ENCODE measurements at places on chromosomes 1 and 21.

DNA sequence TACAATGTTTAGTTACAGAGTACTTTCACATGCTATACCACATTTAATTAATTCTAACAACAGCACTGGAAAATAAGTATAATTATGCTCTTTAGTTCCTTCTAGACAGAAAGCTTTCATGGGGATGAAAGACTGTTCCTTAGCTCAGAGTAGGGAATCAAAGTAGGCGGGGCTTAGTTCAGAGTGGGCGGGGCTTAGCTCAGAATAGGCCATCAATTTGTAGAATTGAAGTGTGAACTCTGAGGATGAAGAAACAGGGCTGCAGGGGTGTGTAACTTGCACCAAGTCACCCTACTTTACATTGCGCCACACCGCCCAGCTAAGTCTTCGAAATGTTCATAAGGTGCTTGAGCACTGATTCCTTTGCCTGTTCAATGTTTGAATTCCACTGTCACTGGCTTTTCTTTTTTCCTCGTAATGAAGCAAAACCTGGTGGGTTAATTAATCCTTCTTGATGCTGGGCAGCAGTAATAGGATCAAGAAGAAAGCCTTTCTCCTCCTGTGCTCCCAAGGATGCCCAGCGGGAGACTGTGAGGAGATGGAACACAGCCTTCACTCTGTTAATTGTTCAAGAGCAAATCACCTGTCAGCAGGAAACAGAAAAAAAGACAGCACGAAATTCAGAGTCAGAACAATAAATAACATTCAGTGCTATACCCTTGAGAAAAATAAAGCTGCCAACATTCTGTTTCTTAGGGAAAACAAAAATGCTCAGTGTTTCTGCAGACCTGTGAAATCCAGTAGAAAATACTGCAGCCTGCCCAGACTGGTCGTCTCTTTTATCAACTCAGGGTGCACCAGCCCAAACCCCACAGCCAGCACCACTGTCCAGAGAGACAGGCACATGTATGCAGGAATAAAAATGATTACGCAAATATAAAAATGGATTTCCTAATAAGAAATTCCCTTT, 66.5 kb upstream of the CAMK1G start:
- DNase-seq, result no peak

GRCh38 chr1:193366764-193367507, 180.5 kb upstream of the B3GALT2 start:
- DNase-seq, result no peak

DNA sequence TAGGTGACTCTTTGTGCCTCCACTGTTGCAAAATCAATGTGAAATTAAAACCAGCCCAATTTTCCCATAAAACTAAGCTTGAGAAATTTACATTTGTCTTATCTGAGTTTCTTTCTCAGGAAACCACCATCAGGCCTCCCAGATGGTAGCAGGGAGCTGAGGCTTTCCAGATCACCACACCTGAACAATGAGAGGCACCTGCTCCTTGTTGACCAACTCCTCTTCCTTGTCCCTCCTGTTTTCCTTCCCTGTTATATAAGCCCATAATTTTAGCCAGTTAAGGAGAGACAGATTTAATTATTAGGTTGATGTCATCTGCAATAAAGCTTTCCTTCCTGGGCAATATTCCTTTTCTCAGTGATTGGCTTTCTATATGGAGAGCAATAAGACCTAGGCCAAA, 32.0 kb upstream of the C1orf185 start:
- DNase-seq, result no peak

DNA sequence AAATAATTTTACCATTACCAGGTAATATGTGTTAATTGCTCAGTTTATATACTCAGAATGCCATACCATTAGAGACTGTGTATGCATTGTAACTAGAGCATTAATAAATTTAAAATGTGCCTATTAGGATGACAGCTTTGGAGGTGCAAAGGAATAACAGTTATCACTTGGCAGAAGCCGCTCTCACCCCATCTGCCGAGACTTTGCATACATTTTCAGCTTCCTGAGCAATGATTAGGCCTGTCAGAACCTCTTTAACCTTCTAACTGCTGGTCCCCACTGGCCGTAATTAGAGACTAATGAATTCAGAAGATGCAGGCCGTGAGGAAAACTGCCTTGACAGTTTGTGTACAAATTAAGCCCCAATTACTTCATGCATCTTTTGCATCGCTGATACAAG, 158.0 kb upstream of the PROX1 start:
- no peak for DNase-seq

DNA sequence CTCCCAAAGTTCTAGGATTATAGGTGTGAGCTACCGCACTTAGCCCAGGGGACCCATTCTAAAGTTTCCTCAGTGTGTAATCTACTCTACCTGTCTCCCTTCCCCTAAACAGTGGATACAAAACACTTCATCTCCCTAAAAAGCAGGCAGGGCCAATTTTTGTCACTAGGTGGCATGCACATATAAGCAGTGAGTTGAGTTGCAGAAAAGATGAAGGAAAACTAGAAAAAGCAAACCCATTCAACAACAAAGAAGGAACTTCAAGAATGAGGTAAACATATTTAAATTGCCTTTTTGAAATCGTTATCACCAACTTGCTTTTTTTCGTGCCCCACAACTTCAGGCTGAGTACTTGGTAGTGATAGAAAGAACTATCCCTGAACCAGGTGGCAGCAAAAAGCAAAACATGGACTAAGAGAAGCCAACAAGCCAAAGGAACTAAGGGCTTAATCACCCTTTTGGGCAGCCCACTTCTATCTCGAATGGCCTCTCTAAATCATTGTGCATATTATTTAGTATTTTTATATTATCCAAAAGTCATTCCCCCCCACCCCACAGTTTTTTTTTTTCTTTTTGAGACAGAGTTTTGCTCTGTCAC, 19.7 kb upstream of the ALDH9A1 start:
- DNase-seq, result peak; percentile 16

GRCh38 chr1:51726544-51727225, 109.8 kb downstream of the OSBPL9 start:
- no peak for DNase-seq

- no peak for DNase-seq
Measured at GRCh38 chr1:239858057-239858456, 233.6 kb upstream of the FMN2 start.

DNA sequence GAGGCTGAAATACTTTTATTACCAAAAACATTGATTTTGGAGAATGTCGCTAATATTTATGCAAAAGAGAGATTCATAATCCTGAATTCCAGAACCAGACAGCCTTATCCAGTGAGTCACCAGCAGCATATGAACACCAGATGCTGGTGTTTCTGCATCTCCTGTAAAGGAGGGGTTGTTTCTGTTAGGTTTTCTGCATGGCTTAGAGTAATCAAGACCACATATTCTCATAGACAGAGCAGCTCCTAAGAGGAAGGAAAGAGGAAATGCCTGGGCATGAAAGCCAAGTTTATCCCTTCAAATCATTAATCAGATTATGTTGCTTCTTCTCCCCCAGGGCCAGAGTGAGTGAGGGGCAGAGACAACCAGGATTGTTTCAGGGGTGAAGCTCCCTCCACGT, 86.2 kb downstream of the NGF start:
- DNase-seq, result no peak

DNA sequence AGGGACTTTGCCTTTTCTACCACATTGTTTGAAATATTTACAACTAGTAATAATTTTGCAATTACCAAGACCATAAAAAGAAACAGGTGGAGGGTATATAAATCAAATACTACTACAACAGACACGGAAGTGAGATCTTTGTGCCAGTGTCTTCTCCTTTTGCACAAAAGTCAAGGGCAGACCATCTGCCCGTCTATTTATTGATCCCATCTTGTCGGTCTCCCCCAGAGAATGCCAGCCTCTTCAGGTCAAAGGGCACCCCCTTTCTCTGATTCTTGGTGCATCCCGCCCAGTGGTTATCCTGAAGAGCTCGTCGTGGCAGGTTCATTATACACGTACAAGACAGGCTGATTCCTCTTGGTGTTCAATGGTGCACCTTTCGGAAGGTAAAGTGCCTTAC, 4.8 kb upstream of the PDE9A start:
- no peak for DNase-seq

DNA sequence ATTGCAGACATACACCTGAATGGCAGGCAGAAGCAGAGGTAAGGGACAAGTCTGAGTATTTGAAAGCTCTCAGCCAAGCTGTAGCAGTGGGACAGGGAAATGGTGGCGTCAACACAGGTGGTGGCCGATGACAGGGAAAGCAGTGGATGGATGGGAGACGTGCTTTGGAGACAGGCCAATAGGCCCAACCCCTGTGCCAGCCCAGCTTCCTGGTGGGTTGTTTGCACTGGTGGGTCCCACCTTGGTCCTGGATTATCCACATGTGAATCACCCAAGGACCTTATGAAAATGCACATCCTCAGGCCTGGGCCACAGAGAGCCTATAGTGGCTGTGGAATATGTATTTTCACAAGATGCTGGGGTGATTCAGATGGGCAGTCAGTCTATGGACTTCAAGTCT, 203.7 kb upstream of the VAMP3 start:
- DNase-seq, result no peak

GRCh38 chr1:234558330-234558836, 51.6 kb downstream of the IRF2BP2 start:
- no peak for DNase-seq

GRCh38 chr1:116679828-116680628, 12.5 kb upstream of the IGSF3 start:
- DNase-seq, result no peak

GRCh38 chr1:112887599-112888283, 68.3 kb downstream of the SLC16A1 start:
- no peak for DNase-seq

- DNase-seq, result no peak
Measured at GRCh38 chr21:28639737-28640136, 352.9 kb downstream of the LTN1 start.

GRCh38 chr1:30234091-30234490, 489.3 kb downstream of the MATN1 start:
- DNase-seq, result no peak

GRCh38 chr1:118210723-118211110, 25.7 kb upstream of the SPAG17 start:
- DNase-seq, result no peak

Measured in GM12892 (cell line).